ENCODE measurements at places on chromosomes 6 and 20.

GRCh38 chr6:15106958-15107643 is 138.8 kb upstream of the JARID2 start:
- no peak for DNase-seq

GRCh38 chr6:137749696-137750211 is 117.3 kb upstream of the TNFAIP3 start:
- no peak for DNase-seq

- no peak for DNase-seq
Observed at GRCh38 chr20:44811150-44811685, 872 bp upstream of the RIMS4 start.

DNA sequence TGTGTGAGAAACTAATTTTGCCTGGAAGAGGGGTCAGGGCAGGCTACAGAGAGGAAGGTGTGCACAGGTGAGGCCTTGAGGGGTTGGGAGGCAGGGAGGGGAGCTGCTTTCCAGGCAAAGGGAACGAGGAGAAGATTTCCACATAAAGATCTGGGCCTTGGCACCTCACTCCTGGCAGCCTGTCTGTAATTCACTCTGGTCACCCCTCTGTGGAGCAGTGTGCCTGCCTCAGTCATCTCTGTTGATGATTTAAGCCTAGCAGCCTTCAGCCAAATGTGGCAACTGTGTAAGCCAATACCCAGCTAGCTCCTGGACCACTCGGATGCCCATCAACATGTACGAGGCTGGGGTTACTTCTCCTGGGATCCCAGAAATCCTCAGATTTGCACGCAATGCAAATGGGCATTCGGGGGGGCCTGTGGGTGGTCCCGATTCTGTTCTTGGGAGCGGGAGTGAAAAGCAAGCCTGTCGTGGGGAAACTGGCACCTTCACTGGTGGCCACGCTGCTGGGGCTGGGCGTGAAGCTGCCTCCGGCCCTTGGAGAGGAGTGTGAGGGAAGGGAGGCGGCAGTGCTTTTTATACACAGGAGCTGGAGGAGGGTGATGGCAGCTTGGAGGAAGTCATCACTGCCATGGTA is 360.4 kb downstream of the ZFAND3 start:
- no peak for DNase-seq

DNA sequence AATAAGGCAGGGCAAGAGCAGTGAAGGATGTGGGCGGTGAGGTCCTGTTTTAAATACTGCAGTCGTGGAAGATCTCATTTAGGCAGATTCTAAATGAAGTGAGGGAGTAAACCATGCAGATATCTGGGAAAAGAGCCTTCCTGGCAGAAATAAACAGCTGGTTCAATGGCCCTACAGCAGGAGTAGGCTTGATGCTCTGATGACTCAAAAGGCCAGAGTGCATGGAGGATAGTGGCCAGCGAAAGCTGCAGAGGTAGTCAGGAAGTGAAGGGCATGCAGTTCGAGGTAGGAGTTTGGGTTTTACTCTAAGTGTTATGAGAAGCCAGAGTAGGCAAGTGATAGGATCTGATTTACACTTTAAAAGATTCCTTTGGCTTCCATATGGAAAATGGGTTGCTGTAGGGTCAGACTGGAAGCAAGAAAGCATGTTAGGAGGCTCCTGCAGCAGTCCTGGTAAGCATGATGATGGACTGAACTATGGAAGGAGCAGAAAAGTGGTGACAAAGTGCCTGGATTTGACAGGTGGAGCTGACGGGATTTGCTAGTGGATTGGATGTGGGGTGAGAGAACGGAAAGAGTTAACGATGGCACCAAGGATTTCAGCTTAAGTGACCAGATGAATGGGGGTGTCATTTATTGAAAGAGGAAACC is 150.0 kb downstream of the GJA10 start:
- no peak for DNase-seq

- DNase-seq: peak; percentile 77
Observed at GRCh38 chr6:4351520-4352321, 216.3 kb upstream of the ECI2 start.

DNA sequence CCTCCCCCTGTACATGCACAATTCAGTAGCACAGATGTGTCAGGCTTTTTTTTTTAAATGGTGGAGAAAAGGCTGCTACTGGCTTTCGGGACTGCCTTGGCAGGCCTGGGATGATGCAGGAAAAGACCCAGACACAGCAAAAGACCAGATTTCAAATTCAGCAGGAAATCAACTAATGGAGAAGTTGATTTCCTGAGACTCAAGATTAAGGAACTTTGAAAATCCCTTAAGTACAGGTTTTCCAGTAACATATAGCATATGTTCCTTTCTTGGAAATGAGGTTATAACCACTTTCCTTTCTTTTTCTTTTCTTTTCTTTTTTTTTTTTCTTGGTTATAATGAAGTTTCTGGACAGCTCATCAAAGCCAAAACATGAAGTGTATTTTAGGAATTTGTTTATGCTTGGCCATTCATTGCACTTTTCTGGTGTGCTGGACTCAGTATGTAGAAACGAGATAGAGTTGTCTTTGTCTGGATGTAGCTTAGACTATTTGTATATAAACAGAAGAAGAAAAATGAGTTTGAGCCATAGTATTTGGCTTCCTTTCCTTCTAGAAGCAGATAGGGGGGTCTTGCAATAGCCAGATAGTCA is 119.4 kb downstream of the SASH1 start:
- no peak for DNase-seq

DNA sequence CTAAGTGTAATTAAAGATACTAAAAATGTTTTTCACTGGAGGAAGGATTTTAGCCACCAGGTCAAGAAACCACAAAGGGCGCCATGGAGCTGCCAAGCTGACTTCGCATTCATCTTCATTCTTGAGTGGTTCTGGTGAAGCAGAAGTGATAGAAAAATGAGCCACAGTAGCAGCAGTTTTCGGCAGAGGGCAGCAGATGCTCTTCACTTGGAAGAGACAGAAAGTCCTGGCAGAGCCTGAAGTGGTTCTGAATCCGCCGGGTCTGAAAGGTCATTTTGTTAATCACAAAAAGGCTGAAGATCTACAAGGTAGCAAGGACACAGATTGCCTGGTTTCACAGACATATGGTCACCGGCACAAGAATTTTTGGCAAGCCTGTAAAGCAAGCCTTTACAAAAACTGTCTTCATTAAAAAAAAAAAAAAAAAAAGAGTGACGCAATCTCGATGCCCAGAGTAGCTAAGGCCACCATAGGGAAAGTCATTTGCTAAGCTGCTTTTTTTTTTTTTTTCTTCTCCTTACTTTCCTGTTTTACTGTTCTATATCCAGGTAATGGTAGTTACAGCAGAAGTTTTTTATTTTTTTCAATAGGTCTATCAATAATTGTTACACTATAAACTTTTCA is 345.1 kb upstream of the AGPAT4 start:
- peak; percentile 75 for DNase-seq

GRCh38 chr6:117919275-117919674 is 12.2 kb downstream of the SLC35F1 start:
- no peak for DNase-seq

DNA sequence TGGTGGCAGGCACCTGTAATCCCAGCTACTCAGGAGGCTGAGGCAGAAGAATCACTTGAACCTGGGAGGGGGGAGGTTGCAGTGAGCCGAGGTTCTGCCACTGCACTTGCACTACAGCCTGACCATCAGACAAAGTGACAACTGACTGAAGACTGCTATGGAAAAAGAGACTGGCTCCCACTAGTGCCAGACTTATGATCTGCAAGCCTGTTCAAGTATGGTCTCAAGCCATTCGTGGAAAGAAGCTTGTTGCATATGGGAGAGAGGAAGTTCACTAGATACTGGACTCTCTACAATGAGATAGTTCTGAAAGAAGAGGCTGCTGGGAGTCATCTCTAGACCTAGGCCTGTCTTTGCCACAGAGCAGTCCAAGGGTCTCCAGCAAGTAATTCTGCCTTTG is 26.7 kb downstream of the MDN1 start:
- DNase-seq: peak; percentile 17

DNA sequence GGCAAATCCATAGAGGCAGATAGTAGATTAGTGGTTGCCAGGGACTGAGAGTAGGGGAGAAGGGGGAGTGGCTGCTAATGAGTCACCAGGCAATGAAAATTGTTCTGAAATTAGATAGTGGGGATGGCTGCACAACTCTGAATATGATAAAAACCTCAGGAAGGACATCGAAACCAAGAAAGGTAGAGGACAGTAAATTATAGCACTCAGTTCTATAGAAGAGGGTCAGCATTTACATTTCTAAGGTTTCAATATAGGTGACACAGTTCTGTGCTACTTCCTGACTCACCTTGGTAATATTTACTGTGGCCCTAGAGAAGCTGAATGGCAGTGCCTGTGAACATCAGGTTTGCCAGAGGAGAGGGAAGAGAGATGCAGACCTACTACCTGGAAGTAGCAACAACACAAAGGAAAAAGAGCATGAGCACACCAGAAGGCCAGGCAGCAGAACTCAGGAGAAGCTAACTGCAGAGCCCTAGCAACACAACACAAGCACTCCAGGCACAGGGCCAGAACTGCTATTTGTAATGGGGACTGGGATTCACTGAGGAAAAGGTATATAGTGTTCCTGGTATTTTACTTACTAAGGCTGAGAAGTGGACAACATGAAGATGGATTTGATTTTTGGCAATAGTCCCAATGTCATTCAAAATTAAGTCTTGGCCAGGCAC is 75.9 kb downstream of the PLCG1 start:
- DNase-seq: no peak

- DNase-seq: peak; percentile 76
Observed at GRCh38 chr20:48921883-48922820, 641 bp downstream of the ARFGEF2 start.

DNA sequence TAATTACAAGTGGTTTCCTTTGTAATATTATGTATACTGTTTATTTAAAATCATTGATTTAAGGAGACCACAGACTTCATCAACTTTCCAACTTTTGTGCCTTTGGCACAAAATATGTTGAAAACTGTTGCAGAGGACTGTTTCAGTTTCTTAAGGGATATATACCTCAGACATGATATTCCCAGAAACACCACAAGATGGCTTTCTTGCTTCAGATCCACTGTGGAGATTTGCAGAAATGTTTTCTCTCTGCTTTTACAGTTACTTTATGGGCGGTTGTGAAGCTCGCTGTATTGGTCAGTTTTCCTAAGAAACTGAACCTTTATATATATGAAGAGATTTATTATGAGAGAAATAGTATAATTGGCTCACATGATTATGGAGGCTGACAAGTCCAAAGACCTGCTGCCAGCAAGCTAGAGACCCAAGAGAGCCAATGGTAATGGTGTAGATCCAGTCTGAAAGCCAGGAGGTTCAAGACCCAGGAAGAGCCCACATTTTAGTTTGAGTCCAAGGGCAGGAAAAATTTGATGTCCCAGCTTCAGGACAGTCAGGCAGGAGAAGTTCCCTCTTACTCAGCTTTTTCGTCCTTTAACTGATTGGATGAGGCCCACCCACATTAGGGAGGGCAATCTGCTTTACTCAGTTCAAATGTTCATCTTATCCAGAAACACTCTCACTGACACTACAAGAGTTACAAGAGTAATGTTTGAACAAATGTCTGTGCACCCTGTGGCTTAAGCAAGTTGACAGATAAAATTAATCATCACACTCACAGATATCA is 12.8 kb downstream of the ME1 start:
- peak; percentile 13 for DNase-seq

GRCh38 chr20:46004889-46005473 is 3.7 kb upstream of the MMP9 start:
- DNase-seq: peak; percentile 56

DNA sequence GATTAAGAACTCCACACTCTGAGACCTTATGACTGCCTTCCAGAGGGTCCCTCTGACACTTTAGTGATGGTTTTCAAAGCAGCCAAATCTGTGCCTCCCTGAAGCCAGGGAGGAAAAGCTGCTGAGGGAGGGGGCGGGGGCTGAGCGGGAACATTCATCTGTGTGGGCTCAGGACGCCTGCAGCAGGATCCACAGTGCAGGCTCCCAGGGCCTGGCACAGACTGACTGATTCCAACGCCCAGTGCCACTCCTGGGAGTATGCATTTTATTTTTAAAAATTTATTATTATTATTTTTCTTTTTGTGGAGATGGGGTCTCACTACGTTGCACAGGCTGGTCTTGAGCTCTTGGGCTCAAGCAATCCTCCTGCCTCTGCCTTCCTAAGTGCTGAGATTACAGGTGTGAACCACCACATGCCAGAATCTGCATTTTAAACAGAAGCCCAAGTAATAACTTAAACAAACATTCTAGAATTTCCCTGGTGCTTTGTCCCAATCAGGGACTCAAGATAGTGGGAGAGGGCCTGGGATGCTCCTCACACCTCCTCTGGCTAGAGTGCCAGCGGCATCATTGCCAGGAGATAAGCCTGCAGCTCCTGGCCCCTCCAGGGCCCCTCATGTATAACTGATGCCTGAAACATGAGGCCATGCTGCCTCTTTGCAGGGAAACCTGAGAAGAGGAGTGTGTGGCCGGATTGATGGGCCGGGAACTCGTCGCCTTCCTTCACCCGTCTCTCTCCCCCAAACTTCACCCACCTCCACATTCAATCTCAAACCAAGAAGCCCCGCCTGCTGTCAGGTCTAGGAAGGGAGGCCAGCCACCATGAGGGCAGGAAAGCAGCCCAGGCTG is 438 bp upstream of the TMC2 start:
- DNase-seq: no peak

DNA sequence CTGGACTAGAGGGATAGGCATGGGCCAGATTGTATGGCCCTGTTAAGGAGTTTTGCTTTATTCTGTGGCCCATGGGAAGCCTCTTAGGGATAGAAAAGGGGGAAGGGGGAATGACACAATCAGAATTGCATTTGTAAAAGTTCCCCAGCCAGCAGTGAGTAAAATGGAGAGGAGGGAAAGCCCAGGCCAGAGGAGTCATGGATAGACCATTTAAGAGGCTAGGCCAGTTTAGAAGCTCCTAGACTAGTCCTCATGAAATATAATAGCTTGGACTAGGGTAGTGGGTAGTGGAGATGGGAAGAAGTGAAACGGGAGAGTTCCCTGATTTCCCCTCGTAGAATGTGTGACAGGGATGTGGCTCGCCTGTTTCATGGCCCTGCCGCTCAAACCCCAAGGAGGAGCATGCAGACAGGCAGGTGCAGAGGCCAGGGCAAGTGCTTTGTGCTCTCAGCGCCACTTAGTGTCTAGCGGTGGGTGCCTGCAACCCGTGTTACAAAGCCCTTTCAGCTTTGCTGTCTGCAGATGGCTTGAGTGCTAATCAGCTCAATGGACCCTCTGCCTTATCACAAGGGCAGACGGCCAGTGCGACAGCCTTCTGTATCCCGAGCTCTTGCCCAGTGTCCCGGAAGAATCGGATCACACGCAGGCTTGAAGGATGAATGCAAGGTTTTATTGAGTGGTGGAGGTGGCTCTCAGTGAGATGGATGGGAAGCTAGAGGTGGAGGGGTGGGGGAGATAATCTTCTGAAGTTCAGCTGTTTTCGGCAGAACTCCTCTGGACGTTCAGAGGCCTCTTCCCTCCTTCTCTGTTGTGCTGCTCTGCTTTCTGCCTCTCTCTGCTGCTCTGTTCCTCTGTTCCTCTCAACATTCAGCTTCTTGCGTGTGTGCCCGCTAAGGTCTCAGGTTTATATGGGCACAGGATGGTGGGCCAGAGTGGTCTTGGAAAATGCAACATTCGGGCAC is 141.1 kb downstream of the CEP57L1 start:
- DNase-seq: no peak

GRCh38 chr6:125824946-125825771 is 34.4 kb downstream of the NCOA7 start:
- no peak for DNase-seq

- DNase-seq: peak; percentile 80
Observed at GRCh38 chr20:63056236-63057170, 49.7 kb upstream of the BHLHE23 start.

Data from urothelium cell line (cell line).